Cortex of kidney (tissue), 1 donor: ENCODE measurements at places on chromosomes 1 and 21.

- no peak for DNase-seq
These were observed 1.6 kb upstream of the IRF6 start for GRCh38 chr1:209807509-209807908.

DNA sequence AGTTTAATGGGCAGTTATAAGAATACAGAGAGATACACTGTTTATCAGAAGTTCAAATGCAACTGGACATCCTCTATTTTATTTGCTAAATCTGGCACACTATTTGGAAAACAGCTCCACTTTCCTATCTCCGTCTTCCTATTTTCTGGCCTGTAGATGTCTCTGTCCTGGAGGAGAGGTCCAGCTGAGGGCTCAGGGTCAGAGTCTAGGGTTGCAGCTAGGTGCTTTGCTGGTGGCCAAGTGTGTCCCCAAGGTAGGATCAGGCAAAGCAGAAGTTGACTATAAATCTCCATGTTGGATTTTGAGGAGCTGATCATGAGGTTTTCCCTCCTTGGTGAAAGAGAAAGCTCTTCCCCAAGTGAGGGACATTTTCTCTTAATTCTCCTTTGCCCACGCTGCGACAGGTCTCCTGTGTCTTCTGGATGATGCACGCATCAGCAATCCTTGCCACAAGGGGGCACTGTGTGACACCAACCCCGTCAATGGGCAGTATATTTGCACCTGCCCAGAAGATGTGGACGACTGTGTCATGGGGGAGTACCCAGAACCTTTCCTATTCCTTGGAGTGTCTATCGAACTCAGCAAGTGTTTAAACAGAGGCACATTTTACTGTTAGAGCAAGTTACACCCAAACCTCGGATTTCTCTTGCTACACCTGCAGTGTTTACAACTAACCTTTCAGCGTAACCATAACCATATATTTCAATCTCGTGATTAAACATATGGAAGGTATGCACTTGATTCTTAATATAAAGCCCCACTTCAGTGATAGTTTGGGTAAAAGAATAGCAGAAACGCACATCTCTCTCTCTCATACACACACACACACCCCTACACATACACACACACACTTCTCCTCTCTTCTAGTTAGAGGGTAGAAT lies 10.2 kb downstream of the ADAM30 start:
- DNase-seq = no peak

- DNase-seq = no peak
These were observed 12.7 kb downstream of the AADACL4 start for GRCh38 chr1:12656575-12656974.

DNA sequence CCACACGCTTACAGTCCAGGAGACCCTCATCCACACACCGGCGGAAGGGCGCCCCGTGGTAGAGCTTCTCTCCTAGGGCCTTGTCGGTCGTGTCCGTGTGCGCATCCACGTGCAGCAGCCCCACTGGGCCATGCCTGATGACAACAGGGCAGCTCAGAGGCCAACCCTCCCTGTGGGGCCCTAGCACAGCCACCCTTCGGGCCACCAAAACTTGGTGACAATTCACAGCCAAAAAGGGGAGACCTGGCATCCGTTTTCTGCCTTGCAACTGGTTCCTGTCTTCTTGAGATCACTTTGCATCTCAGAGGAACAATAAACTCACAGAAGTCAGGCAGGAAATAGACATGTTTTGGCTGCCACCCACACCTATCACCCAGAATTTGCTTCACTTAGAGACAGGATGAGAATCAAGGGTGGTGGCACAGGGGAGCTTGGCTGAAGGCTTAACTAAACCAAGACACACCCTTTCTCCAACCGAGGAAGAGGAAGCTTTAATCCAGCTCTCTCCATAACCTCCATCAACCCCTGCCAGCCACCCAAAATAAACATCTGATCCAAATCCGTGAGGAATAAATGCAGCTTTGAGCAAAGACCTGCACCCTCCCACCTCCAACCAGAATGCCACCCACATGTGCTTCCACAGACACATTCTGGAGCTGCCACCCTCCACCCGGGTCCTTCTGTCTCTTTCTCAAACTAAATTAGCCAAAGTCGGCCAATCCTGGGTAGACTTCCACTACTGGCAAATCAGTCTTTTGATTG lies 5.7 kb downstream of the AGMAT start:
- DNase-seq = no peak

DNA sequence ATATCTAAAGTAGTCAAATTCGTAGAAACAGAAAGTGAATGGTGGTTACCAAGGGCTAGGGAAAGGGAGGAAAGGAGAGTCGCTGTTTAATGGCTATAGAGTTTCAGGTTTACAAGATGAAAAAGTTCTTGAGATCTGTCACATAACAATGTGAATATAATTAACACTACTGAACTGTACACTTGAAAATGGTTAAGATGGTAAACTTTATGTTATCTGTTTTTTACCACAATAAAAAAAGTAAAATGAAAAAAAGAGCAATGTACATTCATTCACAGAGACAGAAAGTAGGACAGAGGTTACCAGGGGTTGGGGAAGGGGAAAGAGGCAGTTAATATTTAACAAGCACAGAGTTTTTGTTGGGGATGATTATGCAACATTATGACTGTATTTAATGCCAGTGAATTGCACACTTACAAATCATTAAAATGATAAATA lies 53.3 kb upstream of the SEC16B start:
- DNase-seq = no peak

- no peak for DNase-seq
These were observed 11.0 kb upstream of the RGS18 start for GRCh38 chr1:192147221-192147620.
